ENCODE measurements at places on chromosomes 2 and 18.

GRCh38 chr2:47205576-47206141 is 50.6 kb upstream of the STPG4 start:
- no peak for DNase-seq

- DNase-seq: no peak
These were observed 431.2 kb upstream of the CHST9 start for GRCh38 chr18:27616324-27616723.

DNA sequence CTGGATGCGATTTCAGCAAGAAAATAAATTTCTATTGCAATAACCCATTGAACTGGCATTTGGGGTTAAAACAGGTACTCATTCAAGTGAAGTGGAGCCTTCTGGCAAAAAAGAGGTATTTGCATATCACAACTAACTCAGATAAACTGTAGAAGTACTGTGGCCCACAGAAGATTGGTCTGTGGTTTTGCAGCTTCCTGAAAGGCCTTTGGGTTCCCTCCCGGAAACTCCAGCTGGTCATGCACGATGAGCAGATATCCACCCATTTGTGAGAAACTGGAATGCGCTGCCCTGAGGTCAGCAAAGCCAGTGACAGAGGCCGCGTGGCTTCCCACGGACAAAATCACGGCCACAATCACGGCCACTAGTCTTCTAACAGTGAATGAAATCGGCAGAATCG is 106.3 kb downstream of the EPHA4 start:
- no peak for DNase-seq

DNA sequence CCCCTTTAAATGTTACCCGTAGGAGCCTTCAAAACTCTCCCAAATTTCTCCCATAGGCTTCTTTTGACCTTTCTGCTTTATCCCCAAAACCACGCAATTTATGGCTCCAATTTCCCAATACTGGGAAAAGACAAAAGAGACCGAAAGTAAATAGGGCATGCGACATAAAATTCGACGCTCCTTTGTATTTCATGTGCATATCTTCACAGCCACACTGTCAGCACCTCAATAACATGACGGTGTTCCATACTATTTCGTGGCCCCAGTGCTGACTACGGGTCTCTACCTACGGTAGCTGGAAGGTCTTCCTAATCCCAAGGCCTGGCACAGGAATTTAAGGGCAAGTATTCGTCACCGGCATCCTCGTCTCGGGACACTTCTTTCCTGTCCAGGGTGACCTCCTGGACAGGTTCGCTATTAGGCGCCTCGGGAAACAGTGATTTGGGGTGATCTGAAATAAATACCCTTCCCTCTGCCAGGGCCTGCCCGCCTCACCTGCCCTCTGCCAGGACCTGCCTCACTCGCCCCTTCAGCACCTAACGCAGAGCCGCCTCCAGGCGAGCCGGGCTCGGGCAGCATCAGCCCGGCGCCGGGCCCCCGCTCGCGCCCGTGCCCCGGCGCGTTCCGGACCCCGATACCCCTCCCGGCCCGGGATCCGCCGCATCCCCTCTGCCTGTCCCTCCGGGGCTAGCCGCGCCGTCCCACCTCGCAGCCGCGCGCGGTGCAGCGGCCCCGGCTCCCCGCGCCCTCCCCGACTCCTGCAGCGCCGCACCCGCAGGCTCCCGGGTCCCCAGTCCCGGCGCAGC is 680 bp downstream of the DTNB start:
- DNase-seq: peak; percentile 53

GRCh38 chr2:159892990-159893810 is 95.2 kb upstream of the CD302 start:
- no peak for DNase-seq

DNA sequence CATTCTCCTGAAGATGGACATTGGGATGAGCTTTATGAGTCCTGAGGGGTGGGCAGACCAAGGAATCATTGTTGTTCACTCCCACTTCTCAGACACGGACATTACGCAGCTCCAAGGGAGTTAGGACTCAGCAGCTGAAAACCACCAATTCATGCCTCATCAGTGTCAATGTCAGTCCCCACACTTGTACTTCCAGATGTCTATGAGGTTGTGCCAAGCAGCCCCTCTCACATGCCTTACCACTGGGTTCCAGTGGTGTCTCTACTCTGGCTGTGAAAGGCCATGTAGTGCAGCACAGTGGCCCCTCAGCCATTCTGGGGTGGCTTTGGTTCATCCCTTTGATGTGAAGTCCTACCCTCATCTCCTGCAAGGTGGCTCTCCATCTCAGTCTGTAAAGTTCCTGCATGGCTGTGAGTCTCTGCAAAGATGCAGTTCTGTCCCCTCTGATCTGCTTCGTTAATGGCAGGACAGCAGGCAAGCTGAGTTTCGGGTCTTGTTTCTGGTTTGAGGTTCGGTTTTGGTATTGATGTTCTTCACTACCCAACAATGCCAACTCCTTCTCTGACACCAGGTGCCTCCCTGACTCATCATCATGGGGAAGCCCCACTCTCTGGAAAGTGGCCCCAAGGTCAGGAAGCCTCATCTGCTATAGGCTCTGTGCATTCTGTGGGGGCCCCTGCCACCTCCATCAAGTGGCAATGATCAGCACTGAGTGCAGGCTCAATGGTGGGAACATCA is 14.0 kb upstream of the COL6A3 start:
- DNase-seq: peak; percentile 74

DNA sequence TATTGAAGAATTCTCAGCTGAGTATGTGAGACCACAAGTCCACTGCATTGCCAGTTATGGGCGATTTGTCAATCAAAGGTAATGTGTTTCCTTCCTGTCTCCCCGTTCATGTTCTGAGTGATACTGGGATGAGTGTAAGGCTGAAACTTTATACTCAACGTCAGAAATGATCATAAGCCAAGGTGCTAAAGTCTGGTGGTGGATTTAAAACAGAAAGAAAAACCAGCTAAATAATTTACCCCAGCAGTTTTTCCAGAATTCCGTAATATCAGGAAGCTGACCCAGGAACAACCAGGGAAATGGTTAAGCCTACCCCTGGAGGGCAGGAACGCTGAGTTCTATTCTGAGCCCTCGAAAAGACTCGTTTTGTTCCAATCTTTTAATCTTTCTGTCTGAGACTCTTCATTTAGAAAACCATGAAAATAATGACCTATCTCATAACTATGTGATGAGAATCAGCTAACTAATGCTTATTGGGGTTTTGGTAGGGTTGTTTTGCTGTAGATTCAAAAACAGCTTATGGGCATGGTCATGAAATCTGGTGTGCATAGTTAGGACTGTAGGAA is 149.6 kb downstream of the LAMA3 start:
- no peak for DNase-seq

DNA sequence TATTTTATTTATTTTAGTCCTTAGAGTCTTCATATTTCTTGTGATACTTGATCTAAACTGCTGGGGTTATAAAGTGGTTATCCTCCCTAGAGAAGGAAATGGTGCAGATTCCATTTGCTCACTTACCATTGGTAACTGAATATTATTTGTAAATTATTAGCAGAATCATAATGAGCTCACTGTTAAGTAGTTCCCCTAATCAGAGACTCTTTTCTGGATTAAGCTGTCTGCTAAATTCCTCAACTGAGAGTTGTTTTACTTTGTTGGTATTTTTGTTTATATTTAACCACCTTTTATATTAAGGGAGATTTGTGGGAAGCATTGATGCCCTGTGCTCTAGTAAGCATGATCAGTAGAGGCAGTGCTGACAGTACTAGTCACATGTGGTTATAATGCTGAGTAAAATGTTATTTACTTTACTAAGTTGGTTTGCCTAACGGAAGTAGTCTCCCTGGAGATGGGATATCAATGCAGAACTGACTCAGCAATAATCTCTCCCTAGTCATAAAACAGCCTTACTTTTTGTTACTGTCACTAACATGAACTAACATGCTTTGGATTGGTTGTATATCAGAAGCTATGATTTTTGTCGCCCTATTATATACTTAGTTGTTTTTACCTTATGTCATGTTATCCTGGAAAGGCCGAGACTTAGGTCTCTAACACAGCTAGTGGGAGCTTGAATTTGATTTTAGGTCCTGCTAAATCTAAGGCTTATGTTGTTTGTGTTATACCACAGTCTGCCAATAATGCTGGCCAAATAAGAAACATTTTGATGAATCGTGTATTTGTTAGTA is 166.7 kb downstream of the MCFD2 start:
- no peak for DNase-seq

DNA sequence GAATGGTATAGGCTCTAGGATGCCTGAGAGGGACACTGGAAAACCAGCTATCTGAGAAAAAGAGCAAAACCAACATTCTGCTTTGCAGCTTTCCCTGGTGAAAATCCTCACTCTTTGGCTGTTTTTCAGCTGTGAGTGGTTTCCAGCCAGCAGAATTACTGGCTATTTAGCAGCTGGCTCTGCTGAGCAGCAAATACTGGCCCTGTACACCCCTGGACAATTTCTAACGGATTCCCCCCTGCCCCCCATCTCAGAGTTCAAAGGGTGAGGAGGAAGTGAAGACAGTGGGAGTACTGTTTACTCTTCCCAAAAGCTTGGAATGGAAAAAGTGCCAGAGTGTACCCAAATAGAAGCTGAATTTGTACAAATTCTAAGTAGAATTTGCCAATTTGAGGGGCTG is 26.1 kb upstream of the IMP4 start:
- no peak for DNase-seq

DNA sequence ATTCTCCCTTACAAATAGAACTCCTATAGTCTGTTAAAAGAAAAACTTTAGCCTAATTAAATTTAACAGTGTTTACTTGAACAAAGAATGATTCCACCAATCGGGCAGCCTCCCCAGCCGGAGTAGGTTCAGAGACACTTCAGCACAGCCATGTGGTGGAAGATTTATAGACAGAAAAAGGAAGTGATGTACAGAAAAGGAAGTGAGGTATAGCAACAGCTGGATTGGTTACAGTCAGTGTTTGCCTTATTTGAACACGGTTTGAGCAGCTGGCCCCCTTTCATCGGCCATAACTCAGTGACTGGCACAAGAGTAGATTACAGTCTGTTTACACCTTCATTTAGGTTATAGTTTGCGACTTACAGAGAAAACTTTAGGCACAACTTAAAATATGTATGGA is 2.1 kb upstream of the SKA1 start:
- DNase-seq: no peak

Data from stimulated activated CD8-positive, alpha-beta memory T cell treated with anti-CD3 and anti-CD28 coated beads, Interleukin-15, amount 100 ng/mL, for 4 hours (primary cell).